ENCODE measurements at places on chromosomes 5 and 9.

DNA sequence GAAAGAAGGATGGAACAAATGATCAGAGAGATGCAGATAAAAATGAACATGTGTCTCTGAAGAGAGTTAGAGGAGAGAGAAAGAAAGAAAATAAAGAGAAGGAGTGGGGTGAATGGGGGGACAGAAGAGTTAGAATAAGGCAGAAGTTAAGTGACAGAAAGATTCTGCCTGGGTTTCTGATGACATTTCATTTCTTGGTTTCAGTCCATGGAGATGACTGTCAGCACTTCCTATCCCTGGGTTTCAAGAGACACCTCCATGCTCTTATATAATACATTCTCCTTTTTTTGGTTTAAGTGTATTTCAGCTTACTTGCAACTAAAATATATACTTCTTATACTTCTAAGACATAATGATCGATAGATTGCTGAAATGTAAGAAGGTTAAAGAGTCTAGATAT is 213.0 kb upstream of the IL12B start:
- ATAC-seq, result no peak

GRCh38 chr5:116437922-116438578 is 136.6 kb downstream of the SEMA6A start:
- no peak for ATAC-seq

DNA sequence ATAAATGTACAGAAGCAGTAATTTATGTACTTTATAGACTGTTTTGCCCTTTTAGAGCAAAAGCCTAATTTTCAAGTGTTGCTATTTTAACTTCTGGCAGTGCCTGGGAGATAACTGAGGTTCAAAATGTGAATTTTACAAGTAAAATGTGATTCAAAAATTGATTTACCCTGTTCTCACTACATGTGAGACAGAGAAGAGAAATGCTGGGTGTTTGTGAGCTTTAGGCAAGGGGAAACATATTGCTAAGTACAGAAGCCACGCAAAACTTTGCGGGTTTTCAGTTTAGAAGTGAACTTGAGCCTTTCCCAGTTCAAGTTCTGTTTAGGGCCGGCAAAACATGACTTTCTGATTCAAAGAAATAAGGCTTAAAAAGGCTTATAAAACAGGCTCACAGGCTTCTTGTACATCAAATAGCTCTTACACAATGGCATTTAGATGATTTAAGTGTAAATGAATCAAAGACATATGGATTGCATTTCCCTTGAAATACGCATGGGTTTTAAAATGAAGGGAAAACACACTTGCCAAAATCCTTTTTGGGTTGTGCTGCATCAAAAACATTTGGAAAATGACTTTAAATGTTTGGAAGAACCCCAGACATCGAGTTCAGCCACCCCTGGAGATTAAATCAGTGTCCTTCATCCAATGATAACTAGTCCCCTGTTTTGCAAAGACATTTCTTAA is 370.8 kb upstream of the MEF2C start:
- no peak for ATAC-seq

GRCh38 chr5:59976342-59976741 is 82.8 kb upstream of the PDE4D start:
- ATAC-seq, result no peak

- ATAC-seq, result no peak
Measured at GRCh38 chr5:158471535-158471924, 612.6 kb upstream of the CLINT1 start.

DNA sequence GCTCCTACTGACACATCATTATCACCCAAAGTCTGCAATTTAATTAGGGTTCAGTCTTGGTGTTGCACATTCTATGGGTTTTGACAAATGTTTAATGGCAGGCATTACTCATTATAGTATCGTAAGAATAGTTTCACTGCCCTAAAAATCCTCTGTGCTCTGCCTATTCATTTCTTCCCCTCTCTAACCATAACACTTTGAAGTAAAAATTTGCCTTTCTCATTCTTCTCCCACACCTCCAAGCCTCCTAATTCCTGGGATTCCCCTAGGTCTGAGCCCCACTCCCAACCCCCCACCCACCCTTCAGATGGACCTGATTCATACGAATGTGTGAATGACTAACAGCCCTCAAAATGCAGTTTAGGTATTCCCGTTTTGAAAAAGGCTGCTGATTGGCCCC is 18.4 kb downstream of the ENC1 start:
- ATAC-seq, result no peak

- no peak for ATAC-seq
Measured at GRCh38 chr9:122420315-122420714, 49.5 kb downstream of the PTGS1 start.

DNA sequence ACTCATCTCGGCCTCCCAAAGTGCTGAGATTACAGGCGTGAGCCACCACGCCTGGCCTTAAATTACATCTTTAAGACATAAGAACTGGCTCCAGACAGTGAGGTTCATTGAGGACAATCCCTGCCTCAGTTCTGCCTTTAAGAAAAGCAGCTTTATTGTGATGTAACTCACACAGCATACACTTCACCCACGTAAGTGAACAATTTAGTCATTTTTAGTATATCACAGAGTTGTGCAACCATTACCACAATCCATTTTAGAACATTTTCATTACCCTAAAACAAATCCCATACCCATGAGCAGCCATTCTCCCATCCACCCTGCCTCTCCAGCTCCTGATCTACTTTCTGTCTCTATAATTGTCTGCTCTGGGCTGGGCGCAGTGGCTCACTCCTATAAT is 24.0 kb upstream of the LTC4S start:
- ATAC-seq, result no peak

DNA sequence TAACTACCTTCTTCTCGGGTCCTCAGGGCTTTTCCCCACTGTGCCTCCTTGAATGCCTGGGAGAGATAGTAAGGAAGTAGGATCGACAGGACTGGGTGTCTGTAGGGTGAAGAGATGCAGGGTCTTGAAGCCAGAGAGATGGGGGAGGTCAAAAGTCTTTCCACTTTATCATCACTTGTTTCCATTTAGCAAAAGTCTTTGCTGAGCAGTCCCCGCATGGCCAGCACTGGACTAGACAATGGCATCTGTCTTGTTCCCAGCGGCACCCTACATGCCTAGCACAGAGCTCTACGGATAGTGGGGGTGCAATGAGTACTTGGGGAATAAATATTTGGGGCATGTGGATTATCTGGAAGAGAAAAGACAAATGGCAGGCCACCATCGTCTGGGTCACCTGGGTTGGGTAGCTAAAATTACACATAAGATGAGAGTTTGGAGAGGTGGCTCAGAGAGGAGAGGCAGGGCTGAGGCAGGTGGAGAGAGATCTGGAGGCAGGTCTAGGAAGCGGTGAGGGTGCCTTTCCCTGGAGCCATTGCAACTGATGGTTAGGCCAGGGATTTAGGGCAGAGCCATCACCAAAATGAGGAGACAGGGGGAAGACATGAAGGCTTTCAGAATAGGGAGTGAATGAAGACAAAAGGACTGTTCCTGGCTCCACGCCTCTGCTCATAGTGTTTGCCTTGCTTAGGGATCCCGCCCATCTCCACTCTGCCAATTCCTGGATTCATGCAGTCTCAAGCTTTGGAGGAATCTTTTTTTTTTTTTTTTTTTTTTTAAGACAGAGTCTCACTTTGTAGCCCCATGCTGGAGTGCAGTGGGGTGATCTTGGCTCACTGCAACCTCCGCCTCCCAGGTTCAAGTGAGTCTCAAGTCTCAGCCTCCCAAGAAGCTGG is 250.8 kb upstream of the KLF4 start:
- no peak for ATAC-seq

- no peak for ATAC-seq
Measured at GRCh38 chr9:112093147-112093869, 81.8 kb downstream of the SUSD1 start.

- ATAC-seq, result peak; percentile 79
Measured at GRCh38 chr9:72554221-72554641, 32.8 kb downstream of the TMC1 start.

GRCh38 chr5:169964246-169964645 is 16.0 kb downstream of the INSYN2B start:
- ATAC-seq, result no peak

DNA sequence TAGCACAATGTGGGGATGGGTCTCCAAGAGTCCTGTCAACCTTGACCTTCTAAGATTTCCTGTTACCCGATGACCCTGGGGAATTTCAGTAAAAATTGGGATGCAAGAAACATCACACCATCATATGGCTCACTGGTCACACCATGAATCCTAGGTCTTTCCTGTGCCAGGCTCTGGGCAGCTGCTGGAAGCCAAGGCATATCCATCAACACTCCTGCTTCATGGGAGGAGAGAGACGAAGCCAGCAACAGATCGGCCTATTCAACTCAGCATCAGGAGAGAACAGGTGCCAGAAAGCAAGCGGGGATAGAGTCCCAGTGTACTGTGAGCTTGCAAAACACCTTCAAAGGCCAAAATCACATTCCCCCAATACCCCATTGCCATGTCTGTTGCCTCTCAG is 6.5 kb upstream of the NEK6 start:
- no peak for ATAC-seq

- ATAC-seq, result no peak
Measured at GRCh38 chr5:171401167-171401947, 13.7 kb downstream of the NPM1 start.

DNA sequence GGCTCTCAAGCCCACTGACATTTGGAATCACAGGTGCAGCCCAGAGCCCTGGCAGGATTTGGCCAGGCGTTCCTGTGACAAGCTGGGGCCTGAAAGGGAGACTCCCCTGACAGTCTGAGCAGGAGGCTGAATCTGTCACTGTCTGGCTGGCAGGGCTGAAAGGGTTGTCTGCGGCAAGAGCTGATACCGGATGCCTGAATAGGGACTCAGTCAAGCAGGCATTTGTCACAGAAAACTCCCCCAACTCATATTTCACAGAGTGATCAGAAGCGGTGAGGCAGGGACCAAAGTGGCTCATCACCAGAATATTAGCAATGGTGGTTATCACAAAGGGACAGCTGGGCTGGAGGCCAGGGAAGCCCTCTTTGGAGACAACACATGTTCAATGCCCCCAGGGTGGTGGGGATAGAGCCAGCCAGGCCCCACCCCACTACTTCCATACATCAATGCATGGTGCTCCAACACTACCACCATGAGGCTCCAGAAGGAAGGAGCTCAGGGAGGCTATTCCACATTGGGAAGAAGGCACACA is 295.5 kb downstream of the DTWD2 start:
- ATAC-seq, result no peak

DNA sequence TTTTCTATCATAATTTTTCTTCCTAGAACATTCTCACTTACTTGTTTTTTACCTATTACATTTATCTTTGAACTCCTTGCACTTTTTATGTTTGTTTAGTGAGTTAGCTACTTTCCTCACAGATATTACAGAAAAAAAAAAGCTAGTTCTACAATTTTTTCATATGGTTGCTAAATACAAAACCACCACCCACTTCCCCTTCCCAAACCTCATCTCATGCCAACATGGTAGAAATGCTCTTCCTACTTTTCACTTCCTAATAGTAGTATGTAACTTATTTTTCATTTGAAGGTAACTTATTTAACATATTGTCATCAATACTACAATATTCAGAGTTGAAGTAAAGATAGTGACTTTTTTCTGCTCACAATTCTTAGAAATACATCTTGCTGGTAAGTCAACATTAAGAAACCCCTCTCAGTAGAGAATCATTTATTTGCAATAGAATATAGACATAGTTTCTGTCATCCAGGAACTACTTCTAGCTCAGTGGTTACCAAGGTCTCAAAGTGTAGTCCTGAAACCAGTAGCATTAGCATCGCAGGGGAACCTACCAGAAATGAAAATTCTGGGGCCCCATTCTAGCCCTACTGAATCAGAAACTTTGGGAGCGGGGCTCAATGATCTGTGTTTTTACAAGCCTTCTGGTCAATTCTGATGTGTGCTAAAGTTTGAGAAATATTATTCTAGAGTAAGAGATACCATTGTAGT is 1124.6 kb downstream of the DTWD2 start:
- ATAC-seq, result no peak

DNA sequence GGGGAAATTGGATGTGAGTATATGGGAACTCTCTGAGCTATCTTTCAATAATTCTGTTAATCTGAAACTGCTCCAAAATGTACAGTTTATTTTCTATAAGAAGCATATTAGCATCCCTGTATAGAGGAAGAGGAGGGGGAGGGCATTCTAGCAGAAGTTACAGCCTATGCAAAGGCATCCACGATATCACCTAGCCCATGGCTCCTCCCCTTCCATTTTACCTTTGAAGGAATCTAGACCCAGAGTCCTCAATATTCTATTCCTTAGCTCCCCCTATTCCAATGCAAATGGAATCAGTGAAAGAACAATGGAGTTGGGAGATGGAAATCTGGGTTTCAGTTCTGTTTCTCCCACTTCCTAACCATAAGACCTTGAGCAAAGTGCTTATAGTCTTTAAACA is 132.9 kb upstream of the IFNE start:
- ATAC-seq, result no peak

Measured in SK-N-SH treated with all-trans-retinoic acid at 6 μM for 48 hours (cell line).